ENCODE measurements at places on chromosomes 4 and X.
A peak's percentile ranks its signal among the peaks of the same experiment; 100 is the strongest.

DNA sequence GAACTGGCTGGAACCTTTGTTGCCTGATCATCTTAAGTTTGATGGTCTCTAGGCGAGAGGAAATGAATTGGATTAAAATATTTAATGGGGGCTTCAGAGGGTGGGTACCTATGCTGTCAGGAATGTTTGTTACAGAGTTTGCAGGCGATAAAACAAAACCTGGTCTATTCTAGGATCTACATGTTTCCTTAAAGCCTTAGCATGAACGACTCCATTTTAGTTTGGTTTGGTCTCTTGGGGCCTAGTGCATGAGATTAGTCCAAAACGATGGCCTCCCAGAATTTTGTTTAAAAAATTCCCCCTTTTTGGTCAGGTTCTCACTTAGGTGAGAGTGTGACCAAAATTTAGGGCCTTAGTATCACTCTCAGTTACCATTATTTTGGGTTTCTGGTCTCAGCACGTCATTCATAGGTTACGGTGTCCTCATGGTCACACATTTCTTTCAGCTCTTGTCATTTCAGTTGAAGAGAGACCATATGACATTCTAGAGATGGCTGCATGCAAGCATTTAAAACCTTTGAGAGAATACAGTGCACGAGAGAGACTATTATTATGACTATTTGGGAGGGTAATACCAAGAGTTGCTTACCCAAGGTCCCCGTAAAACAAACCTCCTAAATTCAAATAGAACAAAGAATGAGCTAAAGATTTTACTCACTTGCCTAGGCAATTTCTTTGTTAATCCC lies 13.8 kb downstream of the MOB1B start:
- DNase-seq = no peak

- DNase-seq = peak; percentile 43
These were observed 21.7 kb upstream of the MFAP3L start for GRCh38 chr4:170047771-170048354.

DNA sequence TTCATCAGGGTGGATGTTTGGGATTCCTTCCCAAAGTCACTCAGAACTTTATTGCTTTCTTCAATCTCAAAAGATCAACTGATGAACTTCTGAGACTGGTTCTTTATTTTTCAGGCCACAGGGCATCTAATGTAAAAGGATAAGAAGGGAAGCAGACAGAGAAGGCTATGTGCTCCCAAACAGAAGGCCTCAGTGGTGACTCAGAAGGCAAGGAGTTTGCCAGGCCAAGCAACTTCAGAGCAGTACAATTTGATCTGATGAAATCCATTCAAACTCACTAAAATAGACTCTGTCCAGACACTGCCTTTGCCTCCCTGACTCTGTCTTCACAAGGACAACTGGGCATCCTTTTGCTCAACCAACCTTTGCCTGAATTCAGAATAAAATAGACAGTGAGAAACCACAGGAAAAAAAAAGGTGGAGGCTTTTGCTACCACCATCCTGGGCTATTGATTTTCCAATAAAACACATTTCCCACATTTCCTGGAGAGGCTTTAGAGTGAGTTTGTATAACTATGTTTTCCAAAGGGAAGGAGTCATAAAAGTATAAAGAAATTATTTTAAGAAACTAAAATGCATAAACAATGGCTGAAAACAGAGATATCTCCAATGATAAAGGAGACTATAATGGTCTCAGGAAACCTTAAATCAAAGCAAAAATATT lies 55.2 kb downstream of the ARHGEF6 start:
- DNase-seq = no peak

DNA sequence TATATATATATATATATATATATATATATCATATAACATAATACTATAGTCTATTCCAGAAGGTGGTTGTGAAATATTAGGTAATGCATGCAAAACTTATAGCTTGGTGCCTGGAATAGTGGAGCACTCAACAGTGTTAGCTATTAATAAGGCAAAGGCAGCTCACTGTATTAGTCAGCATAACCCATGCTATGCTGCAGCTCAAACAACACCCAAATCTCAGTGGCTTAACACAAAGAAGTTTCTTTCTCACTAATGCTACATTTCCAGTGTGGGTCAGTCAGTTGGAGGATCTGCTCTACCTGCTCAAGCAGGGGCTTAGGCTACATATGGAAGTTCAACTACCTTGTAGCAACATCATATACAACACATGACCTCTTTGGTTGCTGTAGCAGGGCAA lies 5.2 kb upstream of the RPGR start:
- DNase-seq = no peak

GRCh38 chrX:21487832-21488231 lies 113.6 kb downstream of the CNKSR2 start:
- DNase-seq = no peak

DNA sequence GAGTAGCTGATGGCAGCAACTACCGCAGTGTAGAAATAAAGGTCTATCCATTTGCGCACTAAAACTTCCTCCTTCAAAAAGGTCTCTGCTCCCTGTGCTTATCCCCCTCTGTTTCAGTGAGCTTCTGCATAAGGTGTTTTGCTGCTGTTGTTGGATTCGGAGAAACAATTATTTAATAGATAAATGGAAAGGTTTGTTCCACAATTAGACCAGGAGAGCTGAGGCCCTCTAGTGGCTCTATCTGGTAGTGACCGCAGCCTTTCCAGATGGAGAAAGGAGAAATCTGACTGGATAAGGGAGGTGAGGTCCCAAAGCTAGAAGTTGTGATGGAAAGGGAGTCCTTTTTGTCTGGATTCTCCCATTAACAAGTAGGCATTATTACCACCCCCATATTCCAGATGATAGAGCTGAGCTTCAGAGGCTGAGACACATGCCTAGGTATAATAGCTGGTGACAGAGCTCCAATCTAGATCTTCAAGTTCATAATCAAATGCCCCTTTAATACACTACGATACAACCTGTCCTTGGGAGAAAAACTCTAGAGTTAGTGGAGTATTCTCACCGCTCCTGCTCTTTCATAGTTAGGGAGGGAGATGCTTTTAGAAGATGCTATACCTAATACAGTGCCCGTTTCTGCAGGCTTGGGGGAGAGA lies 5.1 kb upstream of the GABRQ start:
- DNase-seq = peak; percentile 12

GRCh38 chr4:87704001-87704400 lies 53.9 kb downstream of the DMP1 start:
- no peak for DNase-seq

DNA sequence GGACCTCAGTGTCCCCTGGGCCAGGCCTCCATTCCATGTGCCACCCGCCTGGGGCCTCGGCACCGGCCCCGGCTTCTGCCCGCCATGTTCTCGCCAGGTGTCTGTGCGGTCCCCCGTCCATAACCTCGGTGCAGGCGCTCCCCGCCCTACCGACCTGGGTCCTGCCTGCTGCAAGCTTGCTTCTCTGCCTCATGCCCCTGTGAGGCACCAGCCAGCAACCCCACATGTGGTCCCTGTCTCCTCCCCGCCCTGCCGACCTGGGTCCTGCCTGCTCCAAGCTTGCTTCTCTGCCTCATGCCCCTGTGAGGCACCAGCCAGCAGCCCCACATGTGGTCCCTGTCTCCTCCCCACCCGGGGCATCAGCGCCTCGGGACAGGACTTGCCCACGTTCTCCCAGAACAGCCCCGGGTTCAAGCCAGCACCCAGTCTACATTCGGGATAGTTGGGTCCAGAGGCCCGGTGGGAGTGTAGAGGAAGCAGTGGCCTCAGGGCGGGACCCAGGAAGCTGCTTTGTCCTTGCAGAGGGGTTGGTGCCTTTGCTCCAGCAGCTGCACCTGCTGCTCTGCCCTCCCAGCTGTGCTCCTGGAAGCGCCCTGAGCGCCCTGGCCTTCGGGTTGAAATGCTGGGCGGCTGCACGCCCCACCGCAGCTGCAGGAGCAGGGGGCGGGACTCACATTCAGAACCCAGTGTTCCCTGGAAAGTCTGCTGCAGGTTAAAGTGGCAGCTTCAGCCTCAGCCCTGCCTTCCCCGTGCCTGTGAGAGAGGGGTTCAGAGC lies 20.1 kb upstream of the UVSSA start:
- DNase-seq = no peak

GRCh38 chr4:13966231-13967195 lies 339.0 kb upstream of the BOD1L1 start:
- peak; percentile 53 for DNase-seq

GRCh38 chr4:71187404-71188155 lies 151.2 kb upstream of the SLC4A4 start:
- DNase-seq = no peak

DNA sequence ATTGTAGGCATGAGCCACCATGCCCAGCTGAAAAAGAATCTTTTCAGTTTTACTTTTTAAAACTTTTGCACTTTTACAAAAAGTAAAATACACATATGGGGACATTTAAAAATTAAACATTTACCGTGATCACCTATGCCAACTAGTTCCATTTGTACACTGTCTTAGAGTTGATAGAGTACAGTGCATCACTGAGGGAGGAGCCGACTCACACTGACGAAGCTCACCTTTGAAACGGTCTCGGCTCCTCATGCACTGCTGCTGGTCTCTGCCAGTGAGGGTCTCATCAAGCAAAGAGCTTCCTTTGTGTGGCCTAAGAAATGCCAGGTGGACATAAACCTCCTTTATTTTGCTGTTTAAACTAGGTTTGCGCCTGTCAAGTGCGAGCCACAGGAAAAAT lies 50.0 kb downstream of the GRK4 start:
- no peak for DNase-seq

DNA sequence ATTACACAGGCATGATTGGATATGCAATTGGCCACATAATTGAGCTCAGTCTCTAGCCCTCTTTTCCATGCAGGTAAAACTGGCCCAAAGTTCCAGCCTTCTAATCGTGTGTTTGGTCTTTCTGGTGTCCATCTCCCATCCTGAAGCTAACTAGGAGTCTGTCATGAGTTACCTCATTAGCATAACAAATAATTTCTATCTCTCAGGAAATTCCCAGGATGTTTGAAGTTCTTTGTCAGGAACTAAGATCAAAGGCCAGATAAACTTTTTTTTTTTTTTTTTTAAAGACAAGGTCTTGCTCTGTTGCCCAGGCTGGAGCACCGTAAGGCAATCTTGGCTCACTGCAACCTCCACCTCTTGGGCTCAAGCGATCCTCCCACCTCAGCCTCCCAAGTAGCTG lies 15.8 kb downstream of the ATXN3L start:
- DNase-seq = no peak

DNA sequence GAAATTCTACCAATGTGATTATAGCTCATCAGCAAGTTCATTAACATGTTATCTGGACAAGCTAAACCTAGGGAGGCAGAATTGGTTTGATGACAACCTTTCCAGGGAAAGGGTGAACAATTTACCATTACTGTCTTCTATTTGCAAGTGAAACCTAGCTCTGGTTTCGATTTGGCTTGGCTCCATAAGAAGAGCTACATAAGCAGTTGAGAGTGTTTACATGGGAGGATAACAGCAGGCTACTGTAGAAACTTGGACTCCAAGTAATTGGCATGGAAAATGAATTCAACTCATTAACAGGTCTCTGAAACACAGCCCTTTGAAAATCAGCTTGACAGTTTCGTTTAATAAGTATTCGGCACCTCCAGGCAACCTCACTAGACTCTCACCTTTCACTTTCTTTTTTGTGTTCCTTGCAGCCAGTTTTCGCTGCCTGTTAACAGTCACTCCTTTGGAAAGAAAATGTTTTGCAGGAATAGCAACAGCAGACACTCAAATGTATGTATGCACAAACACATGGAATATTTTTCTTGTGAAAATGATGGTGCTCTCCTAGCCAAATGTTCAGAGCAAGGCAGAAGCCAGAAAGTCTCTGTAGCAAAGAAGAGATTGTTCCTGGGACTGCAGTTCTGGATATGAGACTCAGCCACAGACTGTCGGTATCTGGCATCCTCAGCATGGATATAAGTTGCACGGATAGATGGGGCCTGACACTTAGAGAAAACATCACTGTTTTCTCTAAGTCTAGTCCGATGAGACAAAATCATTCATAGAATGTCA lies 27.5 kb downstream of the POU3F4 start:
- no peak for DNase-seq

DNA sequence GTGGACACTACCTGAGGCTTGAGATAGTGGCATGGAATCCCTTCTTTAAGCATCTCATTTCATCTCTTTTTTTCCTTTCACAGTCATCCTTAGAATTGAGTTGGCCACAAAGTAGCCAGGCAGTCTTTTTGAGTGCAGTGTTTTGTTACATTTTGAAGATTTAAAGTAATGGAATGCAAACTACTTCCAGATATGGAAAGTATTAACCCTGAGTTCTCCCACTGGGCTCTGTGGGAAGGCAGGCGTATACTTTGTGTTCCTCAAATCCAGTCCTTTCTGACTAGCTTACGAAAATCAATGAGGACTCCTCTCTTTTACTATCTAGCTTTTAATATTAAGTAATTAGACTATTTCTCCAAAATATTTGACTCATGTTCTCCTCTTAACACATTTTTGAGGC lies 29.9 kb downstream of the PCDH10 start:
- no peak for DNase-seq

- DNase-seq = no peak
These were observed 28.3 kb upstream of the DRP2 start for GRCh38 chrX:101191217-101191750.

- DNase-seq = no peak
These were observed 158.7 kb downstream of the ZNF674 start for GRCh38 chrX:46386511-46386910.

DNA sequence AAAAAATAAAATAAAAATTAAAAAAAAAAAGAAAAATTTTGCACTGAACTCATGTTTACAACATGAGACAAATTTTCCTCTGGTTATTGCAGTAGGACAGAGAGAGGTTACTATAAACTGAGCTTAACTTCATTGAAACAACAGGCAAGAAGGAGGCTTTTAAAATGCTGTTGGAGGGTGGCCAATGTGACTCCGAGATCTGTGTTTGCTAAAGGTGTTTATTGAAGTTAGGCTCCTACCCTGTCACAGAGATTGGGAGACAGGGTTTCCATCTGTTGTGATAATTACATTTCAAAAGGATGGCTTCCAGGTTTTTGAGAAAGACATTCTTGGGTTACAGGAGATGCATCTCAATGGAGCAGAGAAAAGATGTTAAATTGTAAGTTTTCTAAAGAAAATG lies 370.5 kb upstream of the HS3ST1 start:
- DNase-seq = no peak

DNA sequence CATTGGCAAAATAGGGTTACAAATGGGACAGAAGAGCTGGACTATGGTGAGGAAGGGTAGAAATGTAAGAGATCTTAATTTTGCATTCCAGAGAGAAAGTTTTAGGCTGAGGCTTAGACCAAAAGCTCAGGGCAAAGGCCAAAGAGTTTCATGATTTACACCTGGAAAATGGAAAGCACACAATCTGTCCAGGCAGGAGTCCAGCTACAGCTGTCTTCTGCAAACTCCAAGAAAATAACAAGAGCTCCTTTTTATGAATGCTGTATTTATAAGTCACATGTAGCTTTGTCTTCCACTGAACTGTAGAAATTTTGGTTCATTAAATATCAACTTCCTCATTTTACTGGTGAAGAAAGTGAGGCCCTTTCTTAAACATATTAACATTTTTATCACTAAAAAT lies 288.0 kb upstream of the ATOH1 start:
- no peak for DNase-seq

GRCh38 chrX:4710618-4711433 lies 997.4 kb upstream of the PRKX start:
- DNase-seq = no peak

- DNase-seq = no peak
These were observed 16.8 kb downstream of the ARHGEF38 start for GRCh38 chr4:105569057-105569865.

GRCh38 chrX:56308726-56309125 lies 76.6 kb downstream of the KLF8 start:
- no peak for DNase-seq
